ENCODE measurements at places on chromosomes 2 and 18.

- no peak for DNase-seq
Observed at GRCh38 chr18:7325126-7325430, 94.2 kb downstream of the LRRC30 start.

DNA sequence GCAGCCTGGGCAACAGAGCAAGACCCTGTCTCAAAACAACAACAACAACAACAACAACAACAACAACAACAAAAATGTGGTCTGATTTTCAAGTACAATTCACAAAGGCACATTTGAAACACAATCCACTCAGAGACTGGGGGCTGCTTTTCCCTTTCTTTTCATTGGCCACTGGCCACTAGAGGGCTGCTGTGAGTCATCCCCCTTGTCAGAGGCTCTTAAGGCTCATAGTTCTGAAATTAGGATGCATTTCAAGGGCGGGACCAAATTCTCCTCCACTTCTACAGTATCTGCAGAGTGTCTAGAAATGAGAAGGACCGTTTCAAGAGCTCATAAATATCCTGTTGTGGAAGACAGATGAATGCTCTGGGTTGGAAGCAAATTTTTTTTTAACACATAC is 285.4 kb downstream of the NRXN1 start:
- DNase-seq, result no peak

- no peak for DNase-seq
Observed at GRCh38 chr2:188196343-188197008, 95.2 kb upstream of the GULP1 start.

DNA sequence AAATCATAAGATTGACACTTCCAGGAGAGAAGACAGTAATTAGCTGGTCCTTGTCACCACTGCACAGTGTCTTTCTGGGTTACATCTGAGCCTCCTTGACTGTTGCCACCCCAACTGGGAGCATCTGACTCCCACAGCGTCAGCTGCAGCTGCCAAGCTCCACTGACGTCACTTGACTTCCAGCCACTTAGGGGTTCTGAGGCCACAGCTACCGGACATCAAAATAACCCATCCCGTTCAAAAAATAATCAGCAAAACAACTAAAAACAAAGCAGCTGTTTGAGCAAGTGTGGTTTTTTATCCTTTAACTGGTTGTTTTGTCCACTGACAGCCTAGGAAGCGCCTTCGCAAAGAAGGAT is 206.5 kb upstream of the AGAP1 start:
- no peak for DNase-seq

DNA sequence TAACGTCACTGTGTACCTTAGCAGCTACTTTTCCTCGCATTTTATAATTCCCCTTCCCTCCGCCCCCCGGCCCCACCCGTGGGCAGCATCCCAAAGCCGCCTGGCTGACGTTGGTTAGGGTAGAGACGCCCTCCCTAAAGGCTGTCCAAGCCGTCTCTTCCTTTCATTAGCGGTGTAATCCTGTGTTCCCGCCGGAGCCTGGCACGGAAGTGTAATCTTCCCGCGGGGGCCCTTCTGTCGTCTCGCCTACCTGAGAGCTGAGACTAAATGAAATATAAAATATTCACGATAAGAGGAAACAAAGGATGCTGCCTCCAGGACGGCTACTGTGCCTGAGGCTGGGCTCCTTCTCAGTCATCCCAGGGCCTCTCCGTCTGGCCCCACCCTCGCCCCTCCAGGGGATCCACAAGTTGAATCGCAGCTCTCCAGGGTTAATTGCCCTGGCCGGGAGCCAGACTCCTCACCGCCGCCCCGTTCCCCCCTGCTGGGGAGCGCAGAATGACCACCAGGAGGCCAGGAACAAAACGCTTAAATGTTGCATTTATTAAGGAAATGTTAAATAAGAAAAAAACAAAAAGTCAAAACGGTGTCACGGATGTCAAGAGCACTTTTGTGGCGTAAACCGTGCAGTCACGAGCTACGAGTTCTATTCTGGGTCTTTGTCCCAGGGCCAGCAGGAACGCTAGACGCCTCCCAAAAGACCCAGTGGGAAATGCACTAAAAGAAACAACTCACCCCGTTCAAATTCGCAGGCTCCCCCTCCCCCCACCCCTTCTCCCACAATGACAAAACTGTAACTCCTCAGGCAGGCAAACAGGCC is 1.5 kb downstream of the RPRM start:
- no peak for DNase-seq

DNA sequence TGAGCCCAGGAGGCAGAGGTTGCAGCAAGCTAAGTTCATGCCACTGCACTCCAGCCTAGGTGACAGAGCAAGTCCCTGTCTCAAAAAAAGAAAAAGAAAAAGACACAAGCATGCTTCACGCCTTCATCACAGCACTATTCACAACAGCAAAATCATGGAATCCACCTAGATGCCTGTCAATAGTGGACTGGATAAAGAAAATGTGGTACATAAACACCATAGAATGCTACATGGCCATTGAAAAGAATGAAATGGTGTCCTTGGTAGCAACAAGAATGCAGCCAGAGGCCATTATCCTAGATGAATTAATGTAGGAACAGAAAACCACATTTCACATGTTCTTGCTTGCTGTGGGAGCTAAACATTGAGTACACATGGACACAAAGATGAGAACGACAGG is 392.6 kb downstream of the EIPR1 start:
- no peak for DNase-seq

- no peak for DNase-seq
Observed at GRCh38 chr2:171554991-171555615, 32.8 kb downstream of the CYBRD1 start.

- no peak for DNase-seq
Observed at GRCh38 chr2:60366135-60366712, 187.2 kb downstream of the BCL11A start.

DNA sequence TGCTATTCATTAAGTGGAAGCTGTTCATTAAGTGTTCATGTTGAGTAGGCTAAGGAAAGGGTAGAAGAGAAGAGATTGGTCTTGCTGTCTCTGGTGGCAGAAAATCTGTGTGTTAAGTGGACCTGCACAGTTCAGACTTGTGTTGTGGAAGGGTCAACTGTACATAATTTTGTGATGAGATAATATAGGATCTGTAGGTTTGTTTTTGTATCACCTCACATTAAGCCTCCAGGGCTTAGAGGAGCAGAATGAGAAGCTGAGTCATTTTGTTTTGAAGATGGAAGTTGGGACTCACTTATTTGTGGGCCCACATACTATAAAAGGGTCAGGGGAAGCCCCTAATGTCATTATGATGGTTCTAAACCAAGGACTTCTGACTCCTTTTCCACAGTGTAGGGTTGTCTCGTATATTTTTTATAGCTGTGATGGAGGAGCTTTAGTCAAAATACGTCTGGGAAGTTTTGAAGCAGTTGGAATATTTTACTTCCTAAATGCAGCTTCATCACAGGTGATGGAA is 18.2 kb downstream of the PMS1 start:
- no peak for DNase-seq

DNA sequence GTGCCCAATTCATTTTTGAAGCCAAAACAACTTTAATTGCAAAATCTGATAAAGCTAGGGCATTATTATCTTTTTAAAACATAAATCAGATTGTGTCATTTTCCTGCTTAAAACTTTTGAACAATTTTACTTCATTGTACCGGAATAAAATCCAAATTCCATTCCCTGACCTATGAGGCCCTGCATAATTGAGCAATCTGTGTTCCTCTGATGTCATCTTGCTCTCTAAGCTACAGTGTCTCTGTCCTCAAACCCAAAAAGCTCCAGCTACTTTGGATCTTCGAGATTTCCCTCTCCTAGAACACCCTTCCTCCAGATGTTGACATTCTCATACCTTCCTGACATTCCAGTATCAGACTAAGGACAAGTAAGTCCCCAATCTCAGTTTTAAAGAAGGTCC is 395.9 kb downstream of the LRATD1 start:
- no peak for DNase-seq

DNA sequence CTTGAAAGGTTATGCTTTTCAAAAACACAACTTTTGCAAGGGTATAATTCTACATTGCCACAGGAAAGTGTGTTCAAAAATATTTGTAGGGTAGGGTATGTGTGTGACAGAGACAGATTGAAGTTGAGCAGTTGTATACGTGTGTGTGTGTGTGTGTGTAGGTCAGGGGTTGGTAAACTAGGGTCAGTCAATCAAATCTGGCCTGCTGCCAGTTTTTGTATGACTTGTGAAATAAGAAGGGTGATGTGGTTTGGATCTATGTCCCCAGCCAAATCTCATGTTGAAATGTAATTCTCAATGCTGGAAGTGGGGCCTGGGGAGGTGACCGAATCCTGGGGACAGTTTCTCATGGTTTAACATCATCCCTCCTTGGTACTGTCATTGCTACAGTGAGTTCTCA is 148.2 kb downstream of the CERS6 start:
- DNase-seq, result no peak

DNA sequence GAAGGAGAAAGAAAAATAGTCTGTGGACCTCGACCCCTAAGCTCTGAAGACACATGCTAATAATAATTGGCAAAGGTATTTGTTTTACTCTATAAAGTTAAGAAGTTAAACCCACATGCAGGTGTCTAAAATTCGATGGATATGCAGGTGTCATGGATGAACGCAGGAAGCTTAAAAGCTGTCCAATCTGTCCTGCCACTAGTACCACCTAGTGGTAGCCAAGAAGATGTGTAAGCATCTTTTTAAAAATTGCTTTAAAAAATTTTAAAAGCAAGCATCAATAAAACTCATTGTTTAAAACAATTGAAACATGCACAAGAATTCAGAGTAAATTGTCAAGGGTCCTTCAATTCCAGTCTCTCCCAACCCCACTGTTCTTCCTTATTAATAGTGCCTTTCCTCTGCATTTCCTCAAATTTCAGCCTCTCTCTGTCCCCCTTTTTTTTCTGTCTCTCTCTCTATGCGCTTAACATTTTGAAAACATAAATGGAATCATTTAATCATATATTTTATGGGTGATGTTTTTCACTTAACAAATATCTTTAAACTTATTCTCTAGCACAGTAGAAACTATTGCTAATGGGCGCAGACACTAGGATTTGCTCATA is 30.6 kb upstream of the PPP3R1 start:
- no peak for DNase-seq

GRCh38 chr2:126850940-126851339 is 47.8 kb upstream of the TEX51 start:
- no peak for DNase-seq

GRCh38 chr18:44497311-44497710 is 183.4 kb upstream of the SETBP1 start:
- DNase-seq, result no peak
